Suprapubic skin (tissue), 4 donors: ENCODE measurements at places on chromosomes 1 and 21.
A peak's percentile ranks its signal among the peaks of the same experiment; 100 is the strongest.

GRCh38 chr1:232704694-232705680, 75.1 kb upstream of the SIPA1L2 start:
- no peak for DNase-seq

GRCh38 chr1:209802780-209803152, 3.2 kb downstream of the IRF6 start:
- no peak for DNase-seq

GRCh38 chr1:64955097-64956009, 11.0 kb downstream of the JAK1 start:
- no peak for DNase-seq

GRCh38 chr1:221165839-221166500, 286.7 kb downstream of the HLX start:
- DNase-seq: no peak

DNA sequence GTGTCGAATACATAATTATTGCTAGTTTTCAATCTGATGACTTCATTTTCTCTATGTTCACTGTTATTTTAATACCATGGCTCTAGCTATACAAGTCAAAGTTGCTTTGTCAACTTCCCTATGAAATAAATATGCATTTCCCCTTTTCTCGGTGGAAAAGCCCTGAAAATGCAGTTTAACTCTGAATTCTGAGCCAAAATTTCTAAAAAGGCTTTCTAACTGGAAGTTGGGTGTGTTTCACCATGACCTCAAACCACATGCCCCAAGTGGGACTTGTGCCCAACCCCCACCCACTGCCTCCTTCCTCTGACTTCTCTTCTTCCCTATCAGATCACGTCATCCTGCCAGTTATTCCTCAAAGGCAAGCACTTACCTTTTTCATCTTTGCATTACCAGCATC, 8.9 kb downstream of the MKNK1 start:
- no peak for DNase-seq

- no peak for DNase-seq
Measured at GRCh38 chr1:167964646-167965045, 27.8 kb upstream of the MPC2 start.

GRCh38 chr1:241485554-241485992, 34.0 kb downstream of the FH start:
- no peak for DNase-seq

GRCh38 chr1:118918940-118919259, 69.2 kb downstream of the TBX15 start:
- DNase-seq: no peak

DNA sequence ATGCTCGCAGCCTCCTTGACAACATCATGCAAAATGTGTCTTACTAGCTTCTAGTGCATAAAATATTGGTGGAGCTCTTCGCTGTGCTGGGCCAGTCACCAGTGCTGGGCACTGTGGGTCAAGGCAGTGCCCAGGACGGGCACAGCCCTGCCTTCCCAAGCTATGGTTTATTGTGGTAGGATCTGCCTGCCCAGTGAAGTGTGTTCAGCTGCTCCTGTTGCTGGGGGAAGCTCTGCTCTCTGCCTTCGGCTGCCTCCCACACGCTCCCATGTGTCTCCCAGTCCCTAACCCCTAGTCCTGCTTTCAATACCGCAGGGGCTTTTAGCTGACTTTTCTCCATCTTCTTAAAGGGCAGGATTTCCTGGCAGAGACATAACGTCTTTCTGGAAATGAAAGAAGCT, 15.7 kb downstream of the EPHX1 start:
- no peak for DNase-seq

- DNase-seq: no peak
Measured at GRCh38 chr1:59434336-59434735, 137.4 kb downstream of the FGGY start.

- DNase-seq: no peak
Measured at GRCh38 chr1:114988095-114988494, 41.5 kb upstream of the TSHB start.

GRCh38 chr21:16241016-16241415, 511.2 kb downstream of the USP25 start:
- no peak for DNase-seq

DNA sequence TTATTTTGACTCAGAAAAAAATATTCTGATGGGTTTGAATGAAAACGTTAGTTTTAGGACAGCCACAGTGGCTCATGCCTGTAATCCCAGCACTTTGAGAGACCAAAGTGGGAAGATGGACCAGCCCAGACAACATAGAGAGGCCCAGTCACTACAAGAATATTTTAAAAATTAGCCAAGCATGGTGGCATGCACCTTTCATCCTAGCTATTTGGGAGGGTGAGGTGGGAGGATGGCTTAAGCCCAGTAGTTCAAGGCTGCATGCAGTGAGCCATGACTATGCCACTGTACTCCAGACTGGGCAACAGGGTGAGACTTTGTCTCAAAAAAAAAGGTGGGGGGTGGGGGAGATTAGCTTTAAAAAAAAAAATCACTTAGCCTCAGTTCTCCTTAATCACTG, 127.5 kb downstream of the LBR start:
- no peak for DNase-seq

GRCh38 chr21:40254540-40255465, 387.6 kb downstream of the PCP4 start:
- DNase-seq: no peak

- no peak for DNase-seq
Measured at GRCh38 chr1:243390162-243390791, 134.4 kb downstream of the SDCCAG8 start.

DNA sequence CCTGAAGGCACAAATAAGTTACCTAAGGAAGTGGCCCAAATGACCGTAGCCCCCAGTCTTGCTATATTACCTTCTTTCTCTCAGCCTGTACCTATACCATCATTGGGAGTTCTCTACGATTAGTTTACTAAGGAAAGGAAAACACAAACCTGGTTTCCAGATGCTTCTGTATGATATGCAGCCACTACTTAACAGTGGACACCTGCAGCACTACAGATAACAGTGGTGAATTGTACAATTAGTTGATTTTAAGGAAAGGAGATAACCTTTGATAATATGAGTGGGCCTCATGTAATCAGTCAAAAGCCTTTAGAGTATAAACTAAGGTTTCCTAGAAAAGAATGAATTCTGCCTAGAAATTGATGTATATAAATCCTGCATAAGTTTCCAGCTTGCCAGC, 1157.4 kb downstream of the KCNT2 start:
- DNase-seq: no peak

DNA sequence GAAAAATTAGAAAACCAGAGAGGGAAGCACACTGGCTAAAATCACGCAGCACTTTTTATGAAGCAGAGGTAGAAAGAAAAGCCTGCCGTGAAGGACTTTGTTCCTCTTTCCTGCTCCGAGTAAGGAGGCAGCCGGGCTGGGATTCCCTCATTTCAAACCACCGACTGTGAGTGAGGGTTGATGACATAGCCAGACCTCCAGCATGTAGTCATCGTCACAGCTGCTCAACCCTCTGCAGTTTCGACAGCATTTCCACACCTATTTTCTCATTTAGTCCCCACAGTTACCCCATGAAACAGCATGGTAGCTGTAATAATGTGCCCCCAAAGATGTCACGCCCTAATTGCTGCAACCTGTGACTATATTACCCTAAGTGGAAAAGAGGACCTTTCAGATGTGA, 35.3 kb downstream of the FCRL5 start:
- DNase-seq: no peak

DNA sequence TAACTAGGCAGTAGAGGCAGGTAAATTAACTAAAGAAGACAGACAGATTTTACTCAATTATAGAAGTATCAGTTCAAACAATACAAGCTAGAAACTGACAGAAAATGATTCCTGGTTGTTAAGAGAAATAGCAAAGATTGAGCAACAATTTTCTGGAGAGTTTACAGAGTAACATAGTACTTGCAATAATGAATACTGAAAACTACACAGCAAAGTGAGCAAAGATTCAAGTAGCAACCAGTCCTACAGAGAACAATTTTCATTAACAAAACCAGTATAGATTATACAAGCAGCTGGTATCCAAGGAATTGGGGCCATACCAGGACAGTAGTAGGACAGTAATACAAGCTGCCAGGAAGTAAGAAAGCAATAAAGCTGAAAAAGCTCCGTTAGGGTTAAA, 37.6 kb downstream of the EYA3 start:
- no peak for DNase-seq

DNA sequence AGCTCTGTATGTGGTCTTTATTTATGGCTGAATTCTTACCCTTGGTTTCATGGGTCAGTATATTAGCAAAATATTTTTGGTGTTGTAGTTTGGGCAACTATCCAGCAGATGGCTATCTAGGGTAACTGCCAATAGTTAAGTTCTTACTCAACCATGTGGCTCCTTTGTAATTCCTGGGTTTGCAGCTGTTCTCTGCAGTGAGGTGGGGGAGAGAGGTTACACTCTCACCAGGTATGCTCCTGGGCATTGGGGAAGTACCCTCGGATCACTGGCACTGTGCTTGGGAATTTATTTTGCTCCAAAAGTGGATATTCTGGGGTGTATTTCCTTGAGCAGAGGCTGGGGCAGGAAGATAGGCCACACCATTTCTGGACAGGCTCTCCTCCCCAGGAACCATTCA, 436.7 kb upstream of the TMPRSS15 start:
- no peak for DNase-seq

- DNase-seq: no peak
Measured at GRCh38 chr1:203590603-203591002, 36.0 kb upstream of the ATP2B4 start.

- DNase-seq: peak; percentile 82
Measured at GRCh38 chr1:218739426-218739825, 394.3 kb downstream of the TGFB2 start.

DNA sequence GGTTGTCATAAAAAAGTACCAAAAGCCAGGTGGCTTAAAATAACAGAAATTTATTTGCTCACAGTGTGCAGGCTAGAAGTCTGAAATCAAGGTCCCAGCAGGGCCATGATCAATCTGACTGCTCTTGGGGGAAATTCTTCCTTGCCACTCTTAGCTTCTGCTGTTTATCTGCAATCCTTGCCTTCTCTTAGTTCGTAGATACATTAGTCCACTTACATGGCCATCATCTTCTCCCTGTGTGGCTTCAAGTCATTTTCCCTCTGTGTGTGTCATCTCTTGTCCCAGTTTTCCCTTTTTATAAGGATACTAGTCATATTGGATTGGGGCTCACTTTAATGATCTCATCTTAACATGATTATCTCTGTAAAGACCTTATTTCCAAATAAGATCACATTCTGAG, 124.0 kb upstream of the NCAM2 start:
- DNase-seq: no peak

GRCh38 chr1:55217226-55217986, 2.2 kb upstream of the USP24 start:
- DNase-seq: no peak

DNA sequence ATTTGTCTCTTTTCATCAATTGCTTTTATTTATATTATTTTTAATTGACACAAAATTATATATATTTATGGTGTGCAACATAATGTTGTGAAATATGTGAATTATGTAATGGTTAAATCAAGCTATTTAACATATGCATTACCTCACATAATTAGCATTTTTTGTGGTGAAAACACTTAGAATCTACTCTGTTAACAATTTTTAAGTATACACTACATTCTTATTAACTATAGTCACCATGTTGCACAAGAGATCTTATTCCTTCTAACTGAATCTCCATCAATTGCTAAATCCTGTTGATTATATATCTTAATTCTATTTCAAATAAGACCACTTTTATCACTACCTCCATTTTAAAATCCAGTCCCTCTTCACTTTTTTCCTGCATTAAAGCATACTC, 42.5 kb downstream of the PLPPR5 start:
- DNase-seq: no peak

GRCh38 chr1:69835955-69836354, 268.2 kb downstream of the LRRC7 start:
- no peak for DNase-seq

- DNase-seq: no peak
Measured at GRCh38 chr1:1287288-1288110, 7.3 kb downstream of the SCNN1D start.

DNA sequence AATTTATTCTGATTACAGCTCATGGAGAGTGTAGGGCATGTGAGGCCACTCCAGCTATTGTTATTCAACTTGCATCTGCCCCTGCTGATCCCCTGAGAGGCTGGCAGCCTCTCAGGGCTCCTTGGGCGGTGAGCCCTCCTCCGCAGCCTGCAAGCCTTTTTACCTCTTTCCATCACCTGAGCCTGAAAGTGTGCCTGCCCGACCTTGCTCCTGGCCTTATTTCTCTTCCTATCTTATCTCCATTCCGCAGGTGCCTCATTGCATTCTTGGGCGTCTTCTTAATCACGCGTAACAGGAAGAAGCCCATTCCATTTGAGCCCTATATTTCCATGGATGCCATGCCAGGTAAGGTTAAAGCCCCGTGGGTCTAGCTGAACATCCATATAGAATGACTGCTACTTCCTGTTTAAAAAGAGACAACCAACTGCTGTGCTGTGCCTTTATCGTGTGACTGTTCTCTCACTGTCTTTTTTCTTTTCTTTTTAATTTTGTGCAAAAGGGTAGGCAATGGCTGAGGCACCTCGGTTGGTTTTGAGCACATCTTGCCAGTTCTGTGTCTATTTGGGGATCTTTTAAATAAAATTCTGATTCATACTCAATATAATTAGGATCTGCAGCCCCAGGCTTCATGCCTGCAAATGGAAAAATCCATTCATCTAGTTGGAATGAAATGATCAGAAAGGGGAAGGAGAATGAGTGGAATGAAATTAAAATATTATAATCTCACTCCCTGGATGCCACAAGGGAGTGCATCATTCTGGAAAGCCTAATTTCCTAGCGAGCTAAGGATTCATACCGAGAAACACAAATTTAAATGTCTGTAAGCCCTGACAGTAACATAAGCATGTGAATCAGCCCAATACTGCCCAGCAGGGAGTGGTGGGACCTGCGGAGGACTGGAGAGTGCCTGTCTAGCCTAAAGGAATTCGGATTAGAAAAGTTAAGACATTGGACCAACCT, 38.6 kb upstream of the RCAN3 start:
- no peak for DNase-seq

DNA sequence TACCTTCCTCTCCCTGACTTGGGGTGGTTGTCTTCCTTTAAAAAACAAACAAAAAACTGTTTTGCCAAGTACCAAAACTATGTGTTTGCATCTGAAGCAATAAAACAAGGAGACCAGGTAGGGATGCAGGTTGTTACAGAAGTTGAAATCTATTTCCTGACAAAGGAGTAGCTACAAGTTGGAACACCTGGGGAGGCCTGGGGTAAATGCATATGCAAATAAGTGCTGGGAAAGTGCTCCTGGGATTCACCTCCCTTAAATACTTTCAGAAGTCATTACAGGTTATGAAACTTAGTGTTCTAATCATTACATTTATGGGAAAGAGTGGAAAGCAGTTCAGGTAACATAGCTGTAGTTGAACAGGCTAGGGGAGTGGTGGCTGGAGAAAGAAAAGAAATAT, 1.9 kb upstream of the TSNAX start:
- DNase-seq: no peak

GRCh38 chr1:11585389-11585788, 68.8 kb downstream of the FBXO2 start:
- no peak for DNase-seq
